ENCODE measurements at places on chromosomes 7 and 10. TPM values are rescaled to one million over a fixed set of nuclear protein-coding genes. Genes with fewer than 3 reads are reported as not detected.

- no peaks in the 10 kb centered on the region for H3K36me3 ChIP-seq
- H3K27me3 ChIP-seq: no peaks in the 10 kb centered on the region
- no peak overlapping the region for H3K4me3 ChIP-seq
These were observed 186.0 kb upstream of the AKR1E2 start for GRCh38 chr10:4639960-4640359.

KCNMA1 gene
- total RNA-seq: 5.3 TPM

DNA sequence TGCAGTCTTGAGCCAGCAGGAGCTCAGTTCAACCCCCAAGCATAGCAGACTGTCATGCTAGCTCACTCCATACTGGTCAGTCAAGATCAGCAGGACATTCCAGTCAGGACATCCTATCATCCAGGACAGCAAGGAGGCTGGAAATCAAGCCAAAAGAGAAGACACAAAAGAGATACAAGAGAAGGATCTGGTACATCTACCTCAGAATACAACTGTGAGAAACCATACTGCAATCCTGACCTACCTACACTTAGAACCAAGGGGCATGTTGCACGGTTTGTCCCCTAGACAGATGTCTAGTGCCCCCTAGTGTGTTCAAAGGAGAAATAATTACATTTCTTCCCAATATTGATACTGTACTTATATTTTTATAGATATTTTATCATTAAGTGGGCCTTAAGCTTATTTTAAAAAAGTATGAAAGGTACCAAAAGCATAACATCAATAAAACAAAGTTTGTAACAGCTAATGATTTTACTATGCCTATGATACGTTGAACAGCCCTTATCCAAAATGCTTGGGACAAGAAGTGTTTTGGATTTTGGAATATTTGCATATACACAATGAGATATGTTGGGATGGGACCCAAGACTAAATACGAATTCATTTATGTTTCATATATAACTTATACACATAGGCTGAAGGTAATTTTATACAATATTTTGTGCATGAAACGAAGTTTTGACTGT lies 26.7 kb downstream of the ERCC6 start:
- H3K36me3 ChIP-seq: peaks cover 5% of the 10 kb centered on the region
- H3K27me3 ChIP-seq: no peaks in the 10 kb centered on the region
- H3K27ac ChIP-seq: no peak overlapping the region
- H3K4me3 ChIP-seq: no peak overlapping the region
- DNase-seq: no peak
- no peaks in the 10 kb centered on the region for H3K4me1 ChIP-seq

ASZ1 gene
- total RNA-seq: not detected

DNA sequence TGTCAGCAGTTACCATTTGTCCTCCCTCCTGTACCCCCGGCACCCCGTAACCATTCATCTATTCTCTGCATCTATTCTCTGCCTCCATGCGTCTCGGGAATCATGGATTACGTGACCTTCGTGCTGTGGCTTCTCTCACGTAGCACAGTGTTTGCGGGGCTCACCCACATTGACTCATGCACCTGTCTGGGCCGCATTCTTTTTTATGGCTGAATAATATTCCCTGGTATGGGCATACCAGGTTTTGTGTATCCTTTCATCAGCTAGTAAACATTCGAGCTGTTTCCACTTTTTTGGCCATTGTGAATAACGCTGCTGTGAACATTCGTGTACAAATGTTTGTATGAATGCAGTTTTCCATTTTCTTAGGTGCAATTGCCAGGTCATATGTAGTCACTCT lies 17.7 kb downstream of the CUX1 start:
- H3K36me3 ChIP-seq: peaks cover 12% of the 10 kb centered on the region
- peak overlapping the region; percentile 67 for H3K27ac ChIP-seq
- H3K27me3 ChIP-seq: no peaks in the 10 kb centered on the region
- peaks cover 40% of the 10 kb centered on the region for H3K4me1 ChIP-seq
- peak; percentile 3 for DNase-seq

HTR5A gene
- total RNA-seq: not detected

BEND7 gene
- 15.8 TPM for total RNA-seq

DNA sequence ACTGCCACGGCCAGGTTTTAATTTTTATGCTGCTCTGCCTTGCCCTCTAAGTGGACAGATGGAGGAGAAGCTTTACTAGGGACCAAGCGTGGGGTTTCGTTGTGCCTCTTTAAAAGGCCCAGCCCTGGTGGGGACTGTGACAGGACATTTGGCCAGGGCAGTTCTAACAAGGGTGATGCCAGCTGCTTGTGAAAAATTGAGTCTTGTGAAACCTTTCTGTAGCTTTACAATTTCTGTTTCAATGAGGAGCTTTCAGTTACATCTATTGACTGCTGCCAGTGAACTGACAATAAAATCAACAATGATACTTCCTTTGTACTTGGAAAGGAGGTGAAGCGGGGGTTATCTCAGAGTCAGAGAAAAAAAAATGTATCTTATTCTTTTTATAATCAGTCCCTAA lies 233.1 kb upstream of the CSTF2T start:
- no peak for DNase-seq
- no peaks in the 10 kb centered on the region for H3K27me3 ChIP-seq
- H3K36me3 ChIP-seq: no peaks in the 10 kb centered on the region

DNA sequence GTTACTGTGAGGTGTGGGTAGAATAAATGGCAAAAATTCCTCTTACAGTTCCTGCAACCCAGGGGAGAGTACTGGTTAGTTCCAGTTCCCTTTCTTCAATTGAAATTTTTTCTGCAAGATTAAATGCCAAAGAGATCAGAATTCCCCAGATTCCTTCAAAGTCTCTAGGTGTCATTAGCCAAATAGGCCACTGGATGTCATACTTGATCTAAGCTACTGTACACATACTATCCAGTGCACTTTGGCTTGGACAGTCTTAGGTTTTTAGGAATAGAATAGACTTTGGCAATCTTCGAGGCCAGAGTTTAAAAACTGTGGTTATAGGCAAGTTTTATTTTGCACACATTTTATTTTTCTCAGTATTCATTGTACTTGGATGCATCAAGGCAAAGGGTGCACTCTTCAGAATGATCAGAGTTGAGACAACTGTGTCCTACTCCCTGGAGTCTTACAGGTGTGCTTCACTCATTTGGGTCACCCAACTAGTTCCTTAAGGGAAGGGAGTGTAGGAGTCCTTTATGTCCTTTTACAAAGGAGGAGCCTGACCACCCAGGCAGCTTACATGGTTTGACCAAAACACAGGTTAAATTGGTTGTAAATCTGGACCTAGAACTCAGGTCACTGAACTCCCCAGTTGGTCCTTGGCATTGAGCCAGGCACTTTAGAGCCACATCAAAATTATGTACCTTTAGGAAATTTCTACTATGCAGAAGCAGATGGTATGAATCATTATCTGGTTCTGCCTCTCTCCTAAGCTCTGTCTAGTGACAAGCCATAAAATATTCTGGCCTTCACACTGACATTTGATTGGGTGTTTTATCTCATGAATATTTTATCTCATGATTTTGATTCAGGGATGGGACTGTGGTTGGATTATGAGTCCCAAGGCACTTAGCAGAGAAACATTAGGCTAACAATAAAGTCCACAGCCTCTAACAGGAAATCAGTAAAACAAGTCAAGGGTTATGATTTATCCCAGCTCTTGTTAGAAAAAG lies 49.5 kb downstream of the ASAH2B start:
- H3K27me3 ChIP-seq: peaks cover 9% of the 10 kb centered on the region
- H3K27ac ChIP-seq: no peak overlapping the region
- peak overlapping the region; percentile 45 for H3K4me3 ChIP-seq

DNA sequence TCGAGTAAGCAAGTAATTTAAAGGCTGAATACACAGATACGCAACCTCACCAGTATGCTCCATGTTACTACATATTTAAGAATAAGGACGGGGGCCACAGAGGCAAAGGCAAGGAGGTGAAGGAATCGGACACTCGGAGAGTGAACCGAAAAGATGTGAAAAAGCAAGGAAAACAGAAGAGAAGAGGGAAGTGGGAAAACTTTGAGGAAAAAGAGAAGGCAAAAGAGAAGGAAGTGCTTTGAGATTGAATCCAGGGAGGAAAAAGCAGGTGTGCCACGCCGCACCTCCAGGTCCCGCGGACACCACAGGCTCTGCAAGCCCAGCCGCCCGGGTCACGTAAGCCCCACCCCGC lies 367 bp upstream of the AVL9 start:
- no peaks in the 10 kb centered on the region for H3K27me3 ChIP-seq
- peaks cover 16% of the 10 kb centered on the region for H3K4me1 ChIP-seq
- peak overlapping the region; percentile 96 for H3K27ac ChIP-seq
- H3K36me3 ChIP-seq: peaks cover 13% of the 10 kb centered on the region
- DNase-seq: no peak
- H3K4me3 ChIP-seq: peak overlapping the region; percentile 97

DNA sequence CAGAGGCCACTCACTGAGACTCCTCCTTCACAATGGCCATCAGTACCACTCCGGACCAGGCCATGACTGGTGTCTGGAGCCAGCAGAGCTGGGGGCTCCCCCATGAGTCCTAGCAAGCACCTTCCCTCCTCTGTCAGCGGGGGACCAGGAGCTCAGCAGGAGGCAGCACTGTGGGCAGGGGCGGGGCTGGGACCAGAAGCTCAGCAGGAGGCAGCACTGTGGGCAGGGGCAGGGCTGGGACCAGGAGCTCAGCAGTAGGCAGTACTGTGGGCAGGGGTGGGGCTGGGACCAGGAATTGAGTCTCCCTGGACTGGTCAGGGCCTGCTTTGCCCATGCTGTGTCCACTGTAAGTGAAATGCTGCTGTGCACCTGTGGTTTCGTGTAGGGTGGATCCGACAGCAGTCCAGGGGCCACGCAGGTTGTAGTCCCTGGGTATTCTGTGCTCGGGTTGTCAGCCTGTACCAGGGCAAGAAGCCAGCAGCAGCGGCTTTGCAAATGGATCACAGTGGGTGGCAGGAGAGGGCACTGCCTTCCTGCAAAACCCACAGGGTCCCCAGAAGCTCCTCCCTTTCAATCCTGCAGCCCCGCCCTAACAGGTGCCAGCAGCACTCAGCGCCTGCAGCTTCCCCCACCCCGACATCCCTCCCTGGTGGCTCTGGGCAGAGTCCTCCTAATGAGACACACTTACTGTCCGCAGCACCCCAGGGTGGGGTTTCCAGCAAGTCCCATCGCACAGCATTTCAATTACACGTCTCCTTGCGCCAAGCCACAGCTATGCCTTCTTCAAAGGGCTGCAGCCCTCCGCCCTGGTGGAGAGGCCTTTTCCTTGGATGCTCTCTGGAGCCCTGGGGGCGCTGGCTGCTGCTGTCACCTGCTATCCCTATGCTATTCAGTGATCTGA lies 220.5 kb downstream of the TCERG1L start:
- peaks cover 6% of the 10 kb centered on the region for H3K27me3 ChIP-seq
- H3K36me3 ChIP-seq: peaks cover 45% of the 10 kb centered on the region

GRCh38 chr10:132241086-132241485 lies 54.3 kb downstream of the DPYSL4 start:
- peak overlapping the region; percentile 86 for H3K27ac ChIP-seq
- no peaks in the 10 kb centered on the region for H3K4me1 ChIP-seq
- no peaks in the 10 kb centered on the region for H3K36me3 ChIP-seq
- no peak overlapping the region for H3K4me3 ChIP-seq
- DNase-seq: no peak

GRCh38 chr7:137342828-137343261 lies 688 bp downstream of the PTN start:
- H3K27me3 ChIP-seq: peaks cover 19% of the 10 kb centered on the region
- H3K36me3 ChIP-seq: no peaks in the 10 kb centered on the region
- H3K4me3 ChIP-seq: peak overlapping the region; percentile 83
- peak overlapping the region; percentile 55 for H3K27ac ChIP-seq

GRCh38 chr7:155618708-155619633 lies 25.5 kb upstream of the RBM33 start:
- H3K27me3 ChIP-seq: no peaks in the 10 kb centered on the region
- DNase-seq: no peak
- peaks cover 33% of the 10 kb centered on the region for H3K36me3 ChIP-seq

DNA sequence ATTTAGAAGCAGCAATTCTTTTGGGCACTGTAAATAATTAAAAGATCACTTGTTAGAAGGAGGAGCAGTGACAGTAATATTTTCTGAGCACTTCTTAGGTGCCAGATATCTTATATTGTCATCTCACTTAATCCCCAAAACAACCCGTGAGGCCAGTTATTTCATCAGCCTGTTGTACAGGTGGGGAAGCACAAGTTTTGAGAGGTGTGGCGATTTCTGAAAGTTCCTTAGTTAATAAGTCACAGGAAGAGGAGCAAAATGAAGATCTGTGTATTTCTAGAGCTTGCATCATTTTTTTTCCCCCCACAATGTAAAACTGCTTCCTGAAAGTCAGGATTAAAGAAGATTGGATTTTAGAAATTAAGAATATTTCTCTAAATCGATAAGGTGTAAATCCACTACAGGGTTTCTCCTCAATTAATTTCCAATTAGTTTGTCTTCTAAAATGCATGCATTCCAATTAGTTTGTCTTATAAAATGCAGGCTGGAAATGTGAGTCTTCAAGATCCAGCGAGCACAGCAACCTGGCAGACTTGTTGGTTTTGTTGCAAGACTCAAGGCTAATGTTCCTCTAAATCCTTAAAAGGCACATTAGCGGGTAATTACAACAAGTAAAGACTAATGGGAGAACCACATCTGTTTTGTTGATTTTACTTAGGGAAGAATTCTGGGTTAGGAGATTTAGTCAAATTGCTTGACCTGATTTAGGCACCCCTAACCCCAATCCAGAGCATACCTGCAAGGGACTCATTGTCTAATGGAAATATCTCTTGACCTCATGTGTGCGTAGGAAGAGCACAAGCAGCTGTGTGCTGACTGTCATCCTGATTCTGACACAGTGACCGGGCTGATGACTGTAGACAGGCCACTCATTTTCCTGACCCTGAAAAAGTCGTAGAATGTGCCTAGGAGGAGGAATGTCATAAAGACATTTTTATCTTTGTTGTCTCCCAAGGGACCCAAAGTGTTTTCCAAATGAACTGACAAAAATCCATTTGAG lies 272.0 kb downstream of the BAMBI start:
- DNase-seq: no peak
- H3K27me3 ChIP-seq: no peaks in the 10 kb centered on the region
- no peak overlapping the region for H3K4me3 ChIP-seq
- no peak overlapping the region for H3K27ac ChIP-seq

BTBD16 gene
- not detected for total RNA-seq

DNA sequence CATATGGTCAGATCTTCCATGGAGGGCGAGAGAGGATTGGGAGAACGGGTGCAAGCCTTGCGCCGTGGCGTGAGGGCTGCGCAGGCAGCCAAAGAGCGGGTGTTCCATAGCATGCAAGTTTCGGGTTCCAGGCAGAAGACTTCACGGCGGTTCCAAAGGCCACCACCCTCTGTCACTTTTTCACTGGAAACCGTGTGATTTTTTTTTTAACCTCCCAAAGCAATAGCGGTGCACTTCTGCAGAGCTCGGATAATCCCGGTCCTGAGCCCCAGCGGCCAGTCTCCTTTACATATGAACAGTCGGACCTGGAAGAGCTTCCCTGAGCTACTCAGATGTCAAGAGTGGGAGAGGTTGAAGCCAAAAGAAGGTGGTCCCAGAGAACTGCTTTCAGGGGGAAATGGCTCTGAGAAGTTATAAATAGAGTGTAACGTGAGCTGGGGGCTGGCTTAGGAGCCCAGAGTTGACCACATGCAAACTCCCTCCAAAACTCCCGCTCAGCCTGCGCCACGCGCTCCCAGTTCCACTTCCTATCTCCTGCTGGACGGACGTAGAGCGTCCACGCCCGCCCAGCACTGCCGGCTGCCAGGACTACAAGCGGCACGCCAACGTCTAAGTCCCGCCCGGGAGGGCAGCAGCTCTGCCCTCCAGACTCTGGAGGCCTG lies at the start of gene MEOX2:
TSS of gene MEOX2 (minus strand) at position 389 of the 662 bp plus-strand sequence. CDS start at position 108, 281 bp downstream.
- H3K4me1 ChIP-seq: peaks cover 42% of the 10 kb centered on the region
- H3K27ac ChIP-seq: no peak within 1 kb of the TSS
- H3K36me3 ChIP-seq: no peaks in the 10 kb centered on the region
- peak; percentile 43 for DNase-seq
- H3K27me3 ChIP-seq: peaks cover 53% of the 10 kb centered on the region
